ENCODE measurements at places on chromosomes 11 and 22.

- peak; percentile 60 for DNase-seq
These were observed 4.7 kb upstream of the NEAT1 start for GRCh38 chr11:65417702-65418430.

DNA sequence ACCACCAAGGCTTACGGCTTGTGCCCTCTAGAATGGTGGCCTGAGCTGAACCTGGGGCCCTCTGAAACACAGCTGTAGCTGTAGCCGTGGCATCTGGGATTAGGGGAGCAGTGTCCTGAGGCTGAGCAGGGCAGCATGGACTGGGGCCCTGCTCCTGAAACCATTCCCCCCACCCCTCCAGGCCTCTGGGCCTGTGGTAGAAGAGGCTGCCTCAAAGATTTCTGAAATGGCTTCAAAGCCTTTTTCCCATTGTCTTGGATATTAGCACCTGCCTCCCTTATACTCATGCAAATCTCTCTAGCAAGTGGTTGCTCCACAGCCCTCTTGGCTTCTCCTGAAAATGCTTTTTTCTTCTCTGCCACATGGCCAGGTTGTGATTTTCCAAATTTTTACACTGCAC is 106.9 kb downstream of the CTNND1 start:
- DNase-seq = no peak

DNA sequence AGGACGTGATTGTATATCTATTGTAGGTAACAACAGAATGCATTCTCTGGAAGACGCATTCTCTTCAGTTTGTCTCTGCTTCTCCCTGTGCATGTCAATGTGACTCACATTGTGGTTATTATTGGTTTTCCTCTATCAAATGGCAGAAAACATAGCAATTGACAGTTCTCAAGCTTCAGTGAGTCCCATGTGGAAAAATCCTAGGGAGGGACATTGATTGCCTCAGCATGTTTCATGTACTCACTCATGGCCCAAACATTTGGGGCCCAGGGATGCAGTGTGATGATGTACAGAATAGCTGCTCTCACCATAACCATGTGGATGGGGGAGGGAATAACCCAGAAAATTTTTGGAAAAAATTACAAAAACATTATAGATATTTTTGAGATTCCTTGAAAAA is 9.3 kb upstream of the ARL14EP start:
- DNase-seq = no peak

DNA sequence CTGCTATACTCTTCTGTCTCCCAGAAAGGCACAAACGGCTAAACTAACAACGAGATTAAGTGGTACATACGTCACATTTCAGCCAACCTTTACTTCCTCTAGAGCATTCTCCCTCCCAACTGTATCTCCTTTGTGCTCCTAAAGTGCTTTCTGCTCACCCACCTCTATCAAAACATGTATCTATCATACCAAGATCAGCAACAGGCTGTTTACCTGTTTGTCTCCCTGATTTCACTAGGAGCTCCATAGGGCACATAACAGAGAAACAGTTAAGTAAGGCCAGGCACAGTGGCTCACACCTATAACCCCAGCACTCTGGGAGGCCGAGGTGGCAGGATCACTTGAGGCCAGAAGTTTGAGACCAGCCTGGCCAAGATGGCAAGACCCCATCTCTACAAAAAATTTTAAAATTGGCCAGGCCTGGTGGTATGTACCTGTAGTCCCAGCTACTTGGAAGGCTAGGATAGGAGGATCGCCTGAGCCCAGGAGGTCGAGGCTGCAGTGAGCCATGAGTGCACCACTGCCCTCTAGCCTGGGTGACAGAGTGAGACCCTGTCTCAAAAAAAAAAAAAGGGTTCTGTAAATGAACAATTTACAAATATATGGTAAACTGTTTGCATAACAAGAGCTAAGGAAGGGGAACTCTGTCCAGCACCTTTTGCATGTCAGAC is 2.8 kb downstream of the NDUFC2 start:
- DNase-seq = no peak

GRCh38 chr11:82907371-82907770 is 5.8 kb downstream of the DDIAS start:
- no peak for DNase-seq

GRCh38 chr11:76623171-76623883 is 47.2 kb downstream of the LRRC32 start:
- DNase-seq = no peak

- no peak for DNase-seq
These were observed 47.4 kb upstream of the TP53I11 start for GRCh38 chr11:44998051-44998450.
